ENCODE measurements at places on chromosomes 12 and 14. TPM values are rescaled to one million over a fixed set of nuclear protein-coding genes. Genes with fewer than 3 reads are reported as not detected.

Gene SLC38A4
- 1.0 TPM for total RNA-seq

Gene CATSPERB
- 2.4 TPM for total RNA-seq

Gene WNT5B
- total RNA-seq: 10.1 TPM

Gene FUT8
- 35.9 TPM for total RNA-seq

Gene CD4
- total RNA-seq: 36.0 TPM

Gene SCYL2
- total RNA-seq: 40.4 TPM

Gene CABP1
- 5.5 TPM for total RNA-seq

DNA sequence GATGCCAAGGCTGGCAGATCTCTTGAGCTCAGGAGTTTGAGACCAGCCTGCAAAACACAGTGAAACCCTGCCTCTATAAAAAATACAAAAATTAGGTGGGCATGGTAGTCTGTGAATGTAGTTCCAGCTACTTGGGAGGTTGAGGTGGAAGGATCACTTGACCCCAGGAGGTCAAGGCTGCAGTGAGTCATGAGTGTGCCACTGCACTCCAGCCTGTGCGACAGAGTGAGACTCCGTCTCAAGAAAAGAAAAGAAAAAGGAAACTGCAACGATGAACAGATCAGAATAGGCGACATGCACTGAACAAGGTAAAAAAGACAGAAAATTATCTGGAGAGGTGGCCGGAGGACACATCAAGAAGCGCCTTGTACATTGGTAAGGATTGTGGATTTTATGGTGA lies 273.7 kb upstream of the AMIGO2 start:
- no peak for DNase-seq

DNA sequence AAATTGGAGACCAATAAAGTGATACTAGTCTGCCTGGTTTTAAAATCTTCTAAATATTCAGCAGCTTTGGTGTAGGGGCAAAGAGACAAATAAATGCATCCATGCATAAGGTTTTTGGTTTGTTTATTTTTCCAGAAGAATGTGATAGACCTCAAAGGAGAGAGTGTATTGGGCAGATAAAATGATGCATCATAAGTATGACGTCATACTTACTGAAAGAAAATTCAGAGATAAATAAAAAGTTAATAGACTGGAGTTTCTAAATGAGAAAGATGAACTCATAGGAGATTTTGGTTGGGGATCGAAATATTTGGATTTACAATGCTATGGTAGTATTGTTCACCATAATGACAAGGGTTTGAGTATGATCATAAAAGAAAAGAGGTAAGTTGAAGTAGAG lies 10.2 kb downstream of the SYT10 start:
- no peak for DNase-seq

GRCh38 chr12:6053541-6053940 lies 70.9 kb downstream of the VWF start:
- DNase-seq: no peak

DNA sequence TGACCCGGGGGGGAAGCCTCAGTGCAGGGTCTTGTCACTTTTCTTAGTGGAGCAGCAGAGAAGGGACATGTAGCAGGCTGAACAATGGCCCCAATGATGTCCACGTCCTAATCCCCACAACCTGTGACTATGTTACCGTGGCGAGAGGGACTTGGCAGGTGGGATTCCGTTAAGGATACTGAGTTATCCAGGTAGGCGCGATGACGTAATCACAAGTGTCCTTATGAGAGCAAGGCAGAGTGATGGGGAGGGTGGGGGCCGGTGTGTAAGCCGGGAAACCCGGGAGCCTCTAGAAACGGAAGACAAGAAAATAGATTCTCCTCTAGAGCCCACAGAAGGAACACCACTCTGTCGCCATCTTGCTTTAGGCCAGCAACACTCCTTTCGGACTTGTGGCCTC lies 4.4 kb downstream of the OTUB2 start:
- DNase-seq: no peak

DNA sequence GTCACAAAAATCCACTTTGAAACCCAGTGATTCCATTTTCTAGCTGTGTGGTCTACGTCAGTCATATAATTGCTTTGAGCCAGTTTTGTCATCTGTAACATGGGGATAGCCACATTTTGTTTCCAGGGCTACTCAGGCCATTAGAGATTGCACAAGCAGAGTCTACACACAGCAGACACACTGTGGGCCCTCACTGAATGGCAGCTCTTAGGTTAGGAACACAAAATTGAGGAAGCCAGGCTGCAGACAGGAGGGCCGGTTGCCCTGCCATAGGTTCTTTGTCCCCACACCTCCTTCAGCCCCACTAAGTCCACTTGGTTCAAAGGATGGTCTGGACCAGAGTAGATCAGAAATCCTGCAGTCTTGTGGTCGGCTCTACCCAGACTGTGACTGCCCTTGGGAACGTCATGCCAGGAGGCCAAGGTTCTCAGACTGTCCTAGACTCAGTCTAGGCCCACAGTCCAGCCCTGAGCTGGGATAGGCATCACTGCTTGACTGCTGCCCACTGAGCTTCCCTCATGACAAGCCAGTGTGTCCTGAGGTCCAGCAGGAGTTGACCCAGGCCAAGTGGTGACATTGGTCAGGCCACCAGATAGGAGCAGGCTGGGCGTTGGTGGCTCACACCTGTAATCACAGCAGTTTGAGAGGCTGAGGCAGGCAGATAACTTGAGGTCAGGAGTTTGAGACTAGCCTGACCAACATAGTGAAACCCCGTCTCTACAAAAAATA lies 3.8 kb upstream of the MYH7 start:
- DNase-seq: peak; percentile 56

DNA sequence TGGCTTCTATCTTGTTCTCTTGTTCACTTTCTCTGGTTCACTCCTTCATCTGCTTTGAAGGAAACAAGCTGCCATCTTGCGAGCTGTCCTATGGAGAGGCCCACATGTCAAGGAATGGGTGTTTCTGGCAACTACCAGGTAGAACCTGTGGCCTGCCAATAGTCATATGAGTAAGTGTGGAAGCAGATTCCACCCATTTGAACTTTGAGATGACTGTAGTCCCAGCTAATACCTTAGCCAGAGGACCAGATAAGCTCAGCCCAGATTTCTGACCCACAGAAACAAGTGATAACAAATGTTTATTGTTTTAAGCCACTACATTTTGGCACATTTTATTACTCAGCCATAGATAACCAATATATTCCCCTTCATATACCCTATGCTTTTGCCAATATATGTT lies 4.0 kb upstream of the SLC38A2 start:
- no peak for DNase-seq

DNA sequence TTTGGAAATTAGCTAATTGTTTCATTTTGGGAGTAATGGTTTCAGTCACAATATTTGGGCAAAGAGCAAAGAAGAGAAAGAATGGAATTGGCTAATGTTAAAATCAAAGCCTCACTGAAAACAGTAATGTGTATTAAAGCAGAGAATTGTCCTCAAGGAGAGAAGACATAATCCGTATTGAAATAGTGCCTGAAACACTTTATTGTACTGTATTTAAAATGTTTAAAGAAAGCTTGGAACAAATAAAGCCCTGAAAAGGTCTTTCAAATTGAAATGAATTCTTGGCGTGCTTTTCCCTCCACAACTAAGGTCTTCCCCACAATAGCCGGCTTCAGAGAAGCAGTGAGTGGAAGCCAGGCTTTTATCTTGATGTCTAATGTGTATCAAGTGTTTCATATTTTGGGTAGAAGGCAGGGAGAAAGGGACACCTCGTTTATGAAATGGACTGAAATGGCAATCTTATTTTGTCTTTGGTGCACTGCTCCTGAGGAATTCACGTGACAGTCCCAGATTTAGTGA lies 212.9 kb upstream of the CRY1 start:
- DNase-seq: no peak

DNA sequence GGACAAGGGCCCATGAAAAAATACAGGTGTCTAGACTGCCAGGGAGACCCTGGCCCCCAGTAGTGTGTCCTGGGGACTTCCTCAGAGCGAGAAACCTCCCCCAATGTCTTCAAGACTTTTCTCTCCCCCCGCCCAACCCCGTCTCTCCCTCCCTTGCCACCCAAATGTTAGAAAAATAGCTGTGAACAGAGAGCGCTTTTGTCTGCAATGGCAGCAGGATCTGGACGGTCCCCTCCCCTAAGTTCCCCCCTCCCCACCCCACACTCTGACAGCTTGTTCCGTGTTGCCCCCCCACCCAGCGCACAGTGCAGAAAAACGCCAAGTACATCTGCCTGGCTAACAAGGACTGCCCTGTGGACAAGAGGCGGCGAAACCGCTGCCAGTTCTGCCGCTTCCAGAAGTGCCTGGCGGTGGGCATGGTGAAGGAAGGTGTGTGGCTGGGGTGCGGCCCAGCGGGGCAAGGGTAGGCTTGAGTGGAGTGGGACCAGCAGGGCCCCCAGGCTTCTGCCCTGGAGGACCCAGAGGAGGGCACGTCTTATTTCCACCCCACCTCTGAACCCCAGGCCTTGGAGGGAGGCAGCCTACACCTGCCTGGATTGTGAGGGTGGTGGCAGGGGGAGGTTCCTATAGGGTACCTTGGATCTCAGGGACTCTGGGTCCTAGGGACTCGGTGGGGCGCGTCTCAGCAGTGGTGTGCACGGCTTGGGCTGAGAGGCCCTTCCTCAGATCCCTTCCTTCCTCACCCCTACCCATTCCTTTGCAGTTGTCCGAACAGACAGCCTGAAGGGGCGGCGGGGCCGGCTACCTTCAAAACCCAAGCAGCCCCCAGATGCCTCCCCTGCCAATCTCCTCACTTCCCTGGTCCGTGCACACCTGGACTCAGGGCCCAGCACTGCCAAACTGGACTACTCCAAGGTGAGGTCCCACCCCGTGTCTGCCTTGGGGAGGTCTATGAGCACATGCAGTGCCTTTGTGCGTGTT lies 4.8 kb downstream of the NR4A1 start:
- DNase-seq: no peak

- no peak for DNase-seq
Measured at GRCh38 chr12:124433147-124433874, 134.1 kb downstream of the NCOR2 start.

- no peak for DNase-seq
Measured at GRCh38 chr12:30095511-30095910, 311.8 kb upstream of the TMTC1 start.

DNA sequence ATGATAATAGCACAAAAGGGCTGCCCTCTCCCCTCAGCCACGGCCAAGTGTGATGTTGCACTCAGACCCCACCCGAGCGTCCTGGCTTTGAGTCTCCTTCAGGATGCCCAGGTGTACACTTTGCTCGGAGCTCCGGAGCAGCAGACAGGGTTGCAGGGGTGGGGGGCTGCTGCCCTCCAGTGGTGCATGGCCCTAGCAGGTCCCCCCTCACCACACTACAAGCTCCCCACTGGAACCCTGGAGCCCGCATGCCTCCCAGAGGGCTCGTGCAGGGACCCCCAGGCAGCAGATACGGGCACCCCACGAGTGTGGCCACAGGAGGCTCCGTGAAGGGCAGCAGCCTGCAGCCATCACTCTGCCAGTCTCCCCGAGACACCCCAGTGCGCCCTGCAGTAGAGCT lies 69.9 kb upstream of the C14orf180 start:
- no peak for DNase-seq

DNA sequence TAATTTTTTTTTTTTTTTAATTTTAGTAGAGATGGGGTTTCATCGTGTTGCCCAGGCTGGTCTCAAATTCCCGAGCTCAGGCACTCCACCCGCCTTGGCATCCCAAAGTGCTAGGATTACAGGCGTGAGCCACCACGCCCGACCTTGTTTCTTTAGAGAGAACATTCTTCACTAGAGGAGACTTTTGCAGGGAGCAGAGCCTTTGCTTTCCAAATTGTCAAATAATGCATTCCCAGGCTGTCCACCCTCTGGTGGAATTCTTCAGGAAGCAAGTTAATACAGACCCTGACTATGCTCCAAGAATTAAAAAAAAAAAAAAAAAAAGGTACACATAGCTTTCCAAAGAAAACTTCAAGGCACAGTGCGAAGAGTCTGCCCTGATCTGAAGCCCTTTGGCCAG lies 6.8 kb downstream of the ALDH1L2 start:
- no peak for DNase-seq

- no peak for DNase-seq
Measured at GRCh38 chr14:80298491-80299017, 87.2 kb upstream of the DIO2 start.

DNA sequence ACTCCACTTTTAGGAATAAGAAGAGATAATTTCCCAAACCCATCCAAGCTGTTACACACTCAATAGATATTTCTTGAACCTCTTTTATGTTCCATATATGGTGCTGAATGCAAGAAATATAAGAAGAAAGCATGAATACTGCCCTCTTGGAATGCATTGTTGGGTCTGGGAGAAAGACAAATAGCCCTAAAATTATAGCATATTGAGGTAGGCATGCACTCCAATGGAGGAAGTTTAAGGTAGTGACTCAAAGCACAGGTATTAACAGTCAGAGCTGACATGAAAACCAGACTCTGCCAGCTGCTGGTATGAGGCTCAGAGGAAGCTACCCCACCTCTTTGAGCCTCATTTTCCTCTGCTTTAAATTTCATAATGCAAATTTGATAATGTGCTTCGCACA lies 261.3 kb upstream of the NOS1 start:
- DNase-seq: no peak
